ENCODE measurements at places on chromosomes 2 and 18.

GRCh38 chr2:72004976-72005375, 142.7 kb downstream of the CYP26B1 start:
- DNase-seq = no peak

- no peak for DNase-seq
These were observed 144.2 kb upstream of the ID2 start for GRCh38 chr2:8537562-8538155.

DNA sequence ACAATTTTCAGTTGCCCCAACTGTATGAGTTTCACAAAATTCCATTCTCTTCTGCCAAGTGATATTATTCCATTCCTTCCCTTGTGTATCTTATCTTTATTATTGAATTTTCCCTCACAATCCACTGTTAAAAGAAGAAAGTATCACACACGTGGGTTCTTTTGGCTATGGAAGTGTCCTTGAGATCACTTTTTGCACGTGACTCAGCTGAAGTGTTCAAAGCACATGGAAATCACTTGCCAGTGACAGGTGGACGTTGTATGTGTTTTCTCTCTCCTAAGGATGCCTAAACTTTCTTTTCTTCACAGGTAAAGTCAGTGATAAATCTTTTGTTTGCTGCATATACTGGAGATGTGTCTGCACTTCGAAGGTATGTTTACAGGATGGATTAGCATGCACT, 60.7 kb downstream of the STAT1 start:
- DNase-seq = no peak

GRCh38 chr18:75035928-75036327, 173.0 kb downstream of the PTGR3 start:
- DNase-seq = no peak

DNA sequence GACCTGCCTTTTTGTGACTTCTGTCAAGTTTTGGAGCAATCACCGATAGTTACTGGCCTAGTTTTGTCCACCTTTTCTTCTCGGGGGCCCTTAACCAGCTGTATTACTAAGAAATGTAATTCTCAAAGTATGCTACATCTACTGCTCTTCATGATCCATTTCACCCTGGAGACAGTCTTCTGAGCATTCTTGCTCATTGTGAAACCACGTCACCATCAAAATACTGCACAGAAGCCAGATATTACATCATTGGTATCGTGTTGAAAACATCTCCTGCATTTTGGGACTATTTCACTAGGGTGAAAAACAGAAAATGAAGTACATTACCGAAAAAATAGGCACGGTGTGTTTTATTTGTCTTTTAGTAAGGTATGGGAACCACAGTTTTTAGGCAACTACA, 11.7 kb downstream of the LYPD6B start:
- no peak for DNase-seq

DNA sequence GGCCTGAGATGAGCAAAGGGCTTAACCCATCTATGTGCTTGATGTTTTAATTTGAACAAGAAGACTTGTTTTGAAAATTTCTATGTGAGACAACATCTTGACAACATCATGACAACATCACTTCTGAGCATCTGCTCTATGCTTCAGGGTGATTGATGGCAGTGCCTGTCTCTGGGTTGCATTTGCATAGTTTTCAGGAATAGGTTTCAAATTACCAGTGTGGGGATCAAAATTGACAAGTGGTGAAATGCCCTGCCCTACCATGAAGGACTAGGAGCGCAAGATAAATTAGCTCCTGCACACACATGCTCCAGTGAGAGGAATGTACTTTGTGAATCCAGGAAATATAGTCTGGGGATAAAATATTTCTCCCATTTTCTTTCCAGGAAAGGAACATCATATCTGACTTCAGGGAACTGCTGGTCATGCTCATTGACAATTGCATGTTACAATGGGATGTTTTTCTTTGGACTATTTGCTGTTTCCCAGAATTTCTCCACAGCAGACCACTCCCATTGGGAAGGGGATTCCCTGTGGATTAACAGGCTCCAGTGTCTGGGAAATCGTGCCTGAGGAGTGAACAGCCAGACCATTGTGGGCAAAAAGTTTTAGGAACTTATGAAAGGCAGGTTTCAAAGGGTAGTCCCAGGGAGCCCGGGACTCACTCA, 45.3 kb upstream of the IL1R2 start:
- DNase-seq = no peak

- DNase-seq = peak; percentile 85
These were observed 222.2 kb downstream of the C1D start for GRCh38 chr2:67840460-67841068.

GRCh38 chr18:21680161-21680560, 24.4 kb downstream of the ABHD3 start:
- no peak for DNase-seq

GRCh38 chr2:44037221-44037620, 41.4 kb upstream of the LRPPRC start:
- no peak for DNase-seq

GRCh38 chr2:176490061-176490861, 221.0 kb downstream of the MTX2 start:
- no peak for DNase-seq

- DNase-seq = no peak
These were observed 673.1 kb downstream of the SOCS6 start for GRCh38 chr18:70961939-70962338.

DNA sequence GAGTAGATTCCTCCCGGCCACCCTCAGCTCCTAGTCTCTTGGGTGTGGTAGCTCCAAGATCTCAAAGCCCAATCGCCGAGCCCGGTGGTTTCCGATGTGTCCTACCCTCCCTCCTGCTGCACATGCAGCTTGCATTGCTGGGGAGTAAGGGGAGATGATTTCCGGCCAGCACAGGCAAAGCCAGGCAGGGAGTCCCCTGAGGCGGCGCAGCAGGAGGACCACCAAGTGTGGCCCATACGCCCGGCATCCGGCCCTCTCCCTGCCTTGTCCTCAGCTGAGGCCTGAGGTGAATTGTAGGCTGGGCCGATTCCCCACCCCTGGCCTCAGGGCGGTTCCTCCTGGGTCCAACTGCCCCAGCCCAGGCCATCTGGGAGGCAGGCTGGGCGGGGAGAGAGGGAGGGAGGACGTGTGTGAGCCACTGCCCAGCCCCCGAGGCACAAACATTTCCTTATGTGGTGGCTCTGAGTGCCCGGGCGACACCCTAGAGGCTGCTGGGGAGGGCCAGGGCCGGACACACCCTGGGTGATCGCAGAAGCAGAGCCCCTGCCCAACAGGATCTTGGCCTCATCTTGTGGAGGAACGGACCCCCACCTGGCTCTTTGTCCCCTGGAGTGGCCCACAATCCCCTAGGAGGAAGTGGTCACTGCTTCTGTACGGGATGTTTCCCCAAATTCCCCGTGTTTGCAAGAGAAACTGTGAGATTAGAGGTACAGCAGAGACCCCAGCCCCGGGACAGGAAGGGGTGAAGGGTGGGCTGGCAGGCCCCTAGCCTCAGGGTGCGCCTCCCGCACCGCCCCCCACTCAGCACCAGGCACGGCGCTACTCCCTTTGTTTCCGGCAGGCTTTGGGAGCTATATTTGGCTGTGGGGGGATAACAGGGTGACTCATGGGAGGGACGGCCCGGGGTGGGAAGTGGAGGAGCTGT, 41.9 kb upstream of the PTMA start:
- peak; percentile 95 for DNase-seq

- DNase-seq = no peak
These were observed 36.6 kb upstream of the IKZF2 start for GRCh38 chr2:213187833-213188532.

GRCh38 chr18:22538426-22538825, 120.7 kb upstream of the CTAGE1 start:
- DNase-seq = no peak

GRCh38 chr2:74436848-74437695, 4.7 kb downstream of the RTKN start:
- DNase-seq = no peak

- no peak for DNase-seq
These were observed 1669.7 kb upstream of the LRRTM1 start for GRCh38 chr2:81974216-81974615.

GRCh38 chr18:6638447-6638846, 91.1 kb upstream of the ARHGAP28 start:
- DNase-seq = no peak

DNA sequence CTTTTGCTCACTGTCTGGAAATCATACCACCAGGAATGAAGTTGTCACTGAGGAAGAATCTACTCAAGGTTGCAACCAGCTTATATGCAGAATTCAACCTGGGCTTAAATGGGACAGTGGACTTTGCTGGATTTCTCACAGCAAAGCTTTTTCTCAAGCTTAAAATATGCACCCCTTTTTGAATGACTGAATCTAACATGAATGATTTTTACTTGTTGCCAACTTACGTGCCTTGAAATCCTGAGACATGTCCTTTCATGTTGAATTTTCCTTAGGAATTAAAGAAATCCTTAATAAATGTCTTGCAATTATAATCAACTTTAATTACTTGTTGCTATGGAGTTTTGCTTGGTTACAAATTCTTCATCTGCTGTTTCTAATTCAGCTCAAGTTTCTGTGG, 57.4 kb downstream of the SPP2 start:
- DNase-seq = no peak

DNA sequence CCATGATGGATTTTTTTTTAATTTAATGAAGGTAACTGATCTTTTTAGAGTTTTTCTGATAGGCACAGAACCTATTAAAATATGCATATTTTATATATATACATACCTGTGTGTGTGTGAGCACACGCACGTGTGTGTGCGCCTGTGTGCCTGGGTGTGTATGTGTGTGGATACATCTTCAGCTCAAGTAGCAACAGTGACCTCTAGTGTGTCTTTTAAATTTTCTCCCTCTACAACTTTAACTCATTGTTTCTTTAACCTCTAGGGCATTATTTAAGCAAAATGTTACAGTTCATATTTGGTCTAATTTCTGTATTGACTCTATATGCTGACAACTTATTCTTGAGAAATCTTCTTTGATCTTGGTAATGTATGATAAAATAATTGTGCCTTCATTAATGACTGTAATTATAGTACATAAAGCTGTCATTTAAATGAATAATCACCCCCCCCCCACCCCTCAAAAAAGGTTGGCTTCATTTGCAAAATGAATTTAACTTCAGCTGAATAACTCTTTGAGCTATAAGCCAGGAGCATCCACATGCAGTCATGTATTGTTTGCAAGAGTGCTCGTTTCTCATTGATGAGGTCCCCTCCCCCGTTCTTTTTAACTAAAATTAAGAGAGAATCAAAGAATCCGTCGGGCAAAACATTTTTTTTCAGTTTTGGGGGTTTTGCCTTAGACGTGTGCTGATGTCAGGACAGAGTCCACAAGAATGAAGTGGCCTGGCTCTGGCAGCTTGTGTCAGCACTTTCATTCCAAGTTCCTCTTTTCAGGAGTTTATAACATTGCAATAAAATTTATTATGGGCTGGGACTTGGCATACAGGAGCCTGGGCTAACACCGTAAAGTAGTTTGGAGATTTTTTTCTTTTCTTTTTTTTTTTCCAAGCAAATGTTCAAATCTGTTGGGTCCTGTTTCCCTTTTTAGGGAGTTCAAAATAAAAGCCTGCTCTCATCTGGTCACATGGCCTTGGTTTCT, 80.0 kb downstream of the ETAA1 start:
- peak; percentile 16 for DNase-seq

DNA sequence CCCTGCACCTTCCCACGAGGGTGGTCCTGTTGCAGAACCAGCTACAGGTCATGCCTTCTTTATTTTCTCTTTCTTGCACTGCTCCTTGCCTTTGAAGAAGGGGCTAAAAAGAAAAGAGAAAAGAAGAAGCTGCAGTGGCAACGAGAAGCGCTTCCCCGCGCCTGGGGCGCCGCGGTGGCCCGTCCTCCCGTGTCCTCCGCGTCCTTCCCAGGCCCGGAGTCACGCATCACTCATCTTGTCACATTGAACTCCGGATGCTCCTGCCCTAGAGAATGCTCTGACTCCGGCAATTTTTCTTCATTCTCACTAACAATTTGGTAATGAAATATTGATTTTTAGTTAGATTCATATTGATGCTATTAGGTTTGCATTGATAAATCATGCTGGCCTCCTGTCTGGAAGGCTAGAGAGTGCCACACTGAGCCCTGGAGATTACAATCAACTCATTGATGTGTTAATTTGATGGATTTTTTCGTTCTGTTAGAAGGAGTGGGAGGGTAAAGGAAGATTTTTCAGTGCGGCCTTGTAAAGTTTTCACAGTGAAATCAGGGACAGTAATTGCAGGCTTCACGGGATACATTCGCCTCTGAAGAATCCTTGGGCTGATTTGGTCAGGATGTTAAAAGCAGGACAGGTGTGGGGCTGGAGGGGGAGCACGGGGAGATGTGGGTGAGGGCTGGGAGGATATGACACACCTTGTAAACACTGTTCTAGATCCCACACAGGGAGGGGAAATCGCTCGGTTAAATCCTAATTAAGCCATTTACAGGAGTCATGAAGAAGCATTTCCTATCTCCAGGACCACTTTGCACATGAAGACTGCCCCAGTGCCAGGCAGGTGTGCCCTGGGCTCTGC, 349.3 kb downstream of the ZNF516 start:
- DNase-seq = no peak

GRCh38 chr2:98895221-98895620, 40.8 kb downstream of the CRACDL start:
- DNase-seq = no peak

DNA sequence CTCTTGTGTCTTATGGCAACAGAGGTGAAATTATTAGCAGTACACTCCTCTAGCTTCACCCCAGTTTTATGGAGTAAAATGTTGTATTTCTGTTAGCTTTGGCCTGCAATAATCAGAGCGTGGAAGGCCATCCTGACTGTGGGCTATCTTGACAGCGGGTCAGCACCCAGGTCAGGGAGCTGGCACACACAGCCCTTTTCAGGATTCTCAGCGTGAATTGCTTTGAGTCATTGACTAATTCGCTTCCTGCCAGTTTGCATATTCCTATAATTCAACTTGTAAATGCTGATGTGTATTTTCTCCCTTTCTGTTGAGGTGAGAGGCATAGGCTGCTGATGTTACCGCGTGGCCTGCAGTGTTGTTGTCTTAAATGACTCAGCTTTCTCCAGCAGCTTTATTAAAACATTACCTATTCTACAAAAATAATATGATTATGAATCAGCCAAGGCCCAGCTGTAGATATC, 109.6 kb upstream of the EML6 start:
- DNase-seq = no peak

Measured in DMS153 (cell line).